ENCODE measurements at places on chromosomes 6 and 20.

GRCh38 chr6:129297592-129297991 is 412.4 kb downstream of the ARHGAP18 start:
- DNase-seq: no peak

- no peak for DNase-seq
Observed at GRCh38 chr20:11497545-11497944, 420.1 kb upstream of the BTBD3 start.

DNA sequence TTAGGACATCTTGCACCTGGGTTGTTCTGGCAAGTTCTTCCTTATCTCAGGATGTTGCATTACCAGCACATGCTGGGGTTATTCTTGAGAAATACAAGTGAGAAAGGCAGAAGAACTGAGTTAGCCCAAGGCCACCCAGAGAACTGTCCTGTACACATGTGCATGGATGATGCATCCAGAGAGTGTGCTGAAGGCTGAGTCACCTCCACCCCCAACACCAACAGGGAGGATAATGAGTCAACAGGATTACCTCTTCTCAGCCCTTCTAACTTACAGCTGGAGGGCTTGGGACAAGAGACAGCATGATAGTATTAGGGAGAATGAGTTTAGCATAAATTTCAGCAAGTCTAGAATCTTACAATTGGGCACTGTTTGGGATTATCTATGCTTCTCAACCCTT is 8.5 kb downstream of the SCGN start:
- DNase-seq: peak; percentile 77

- peak; percentile 96 for DNase-seq
Observed at GRCh38 chr6:17167327-17167979, 65.6 kb downstream of the STMND1 start.

GRCh38 chr6:44042261-44042988 is 84.8 kb downstream of the MRPL14 start:
- no peak for DNase-seq

DNA sequence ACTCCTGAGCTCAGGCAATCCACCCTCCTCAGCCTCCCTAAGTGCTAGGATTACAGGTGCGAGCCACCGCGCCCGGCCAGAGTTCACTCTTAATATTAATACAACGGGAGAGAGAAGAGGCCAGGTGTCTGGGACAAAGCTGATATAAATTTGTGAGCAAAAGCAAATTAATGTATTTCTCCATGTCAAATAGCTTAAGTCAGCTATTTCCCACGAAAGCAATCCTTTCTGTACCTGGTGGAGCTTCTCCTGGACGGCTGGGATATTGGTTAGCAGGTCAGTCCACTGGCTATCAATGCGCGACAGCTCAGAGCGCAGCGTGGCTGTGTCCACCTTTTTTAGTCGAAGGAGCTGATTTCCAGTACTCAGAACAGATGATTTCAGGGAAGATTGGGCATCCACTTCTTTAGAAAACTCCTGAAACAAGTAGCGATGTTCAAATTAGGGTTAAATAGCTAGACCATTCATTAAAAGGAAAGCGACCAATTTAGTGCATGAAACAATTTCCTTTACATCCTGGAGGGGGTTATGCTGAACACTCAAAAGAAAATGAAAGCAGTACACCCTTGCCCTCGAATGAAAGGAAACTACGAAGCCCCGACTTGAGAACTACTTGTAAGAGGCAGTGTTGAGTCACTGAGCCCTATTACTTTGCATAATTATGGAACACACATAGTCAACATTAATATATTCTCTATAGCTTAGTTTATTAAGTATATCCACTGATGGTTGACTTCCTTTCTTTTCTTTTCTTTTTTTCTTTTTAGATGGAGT is 403.4 kb downstream of the SYNE1 start:
- DNase-seq: no peak

DNA sequence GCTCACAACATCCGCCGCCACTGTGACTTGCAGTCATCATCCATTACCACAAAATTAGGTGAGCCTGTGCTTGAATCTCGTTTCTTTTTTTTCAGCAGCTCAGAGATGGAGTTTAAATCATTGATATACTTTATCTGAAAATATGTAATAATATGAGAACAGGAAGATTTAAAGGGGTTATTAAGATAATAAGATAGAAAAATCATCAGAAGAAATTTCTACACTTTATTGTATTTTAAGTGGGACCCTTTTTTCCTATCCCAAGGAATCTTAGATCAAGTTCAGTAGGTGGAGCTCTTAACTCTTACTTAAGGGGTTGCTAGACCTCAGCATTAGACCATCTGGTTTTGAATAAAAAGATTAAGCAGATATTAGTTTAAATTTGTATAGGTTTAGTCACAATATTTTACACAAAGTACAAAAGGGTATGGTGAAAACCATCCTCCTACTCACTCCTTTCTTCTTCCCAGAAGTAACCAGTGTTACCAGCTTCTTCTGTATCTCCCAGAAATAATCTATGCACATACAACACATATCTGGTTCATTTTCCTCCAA is 9.4 kb upstream of the NCOA7 start:
- peak; percentile 80 for DNase-seq

- peak; percentile 47 for DNase-seq
Observed at GRCh38 chr20:24662752-24663365, 193.4 kb downstream of the SYNDIG1 start.

- DNase-seq: no peak
Observed at GRCh38 chr20:51353491-51353890, 189.0 kb downstream of the NFATC2 start.

DNA sequence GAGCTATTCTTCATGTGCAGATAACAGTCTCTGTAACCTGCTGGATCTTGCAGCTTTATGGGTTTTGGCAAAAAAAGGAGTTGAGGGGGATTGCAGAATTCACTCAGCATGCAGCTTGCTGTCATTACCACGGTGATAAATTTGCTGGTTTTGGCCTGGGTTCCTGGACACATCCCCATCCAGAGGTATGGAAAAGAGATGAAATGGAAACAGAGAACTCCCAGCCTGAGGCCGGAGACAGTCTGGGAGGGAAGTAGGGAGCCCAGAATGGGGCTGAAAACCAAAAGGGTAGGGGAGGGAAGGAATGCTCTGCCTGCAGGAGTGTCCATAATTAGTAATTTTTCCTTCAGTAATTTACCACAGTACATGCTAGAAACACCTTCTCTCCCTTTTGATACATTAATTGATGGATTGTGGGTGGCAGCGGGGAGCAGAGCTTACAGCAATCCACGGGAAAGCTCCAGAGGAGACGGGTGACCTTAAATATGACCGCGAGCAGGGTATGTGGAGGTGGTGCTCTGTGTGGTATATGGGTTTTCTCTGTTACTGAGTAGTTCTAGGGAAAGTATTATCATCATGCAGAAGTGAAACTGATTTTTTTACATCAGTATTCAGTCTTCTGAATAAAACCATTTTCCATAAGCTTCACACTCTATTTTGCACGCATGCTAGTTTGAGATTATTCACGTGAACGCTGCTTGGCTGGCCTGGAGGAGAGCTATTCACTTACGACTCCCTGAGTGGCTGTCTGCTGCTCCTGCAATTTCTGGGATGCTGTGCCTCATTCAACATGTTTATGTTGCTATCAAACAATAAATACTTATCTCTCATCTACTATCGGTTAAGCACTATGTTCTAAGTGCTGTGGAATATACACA is 66.3 kb upstream of the KCNK16 start:
- DNase-seq: peak; percentile 13

GRCh38 chr6:124887872-124888580 is 74.2 kb upstream of the RNF217 start:
- no peak for DNase-seq
